ENCODE measurements at places on chromosomes 6 and 20.
A peak's percentile ranks its signal among the peaks of the same experiment; 100 is the strongest.

DNA sequence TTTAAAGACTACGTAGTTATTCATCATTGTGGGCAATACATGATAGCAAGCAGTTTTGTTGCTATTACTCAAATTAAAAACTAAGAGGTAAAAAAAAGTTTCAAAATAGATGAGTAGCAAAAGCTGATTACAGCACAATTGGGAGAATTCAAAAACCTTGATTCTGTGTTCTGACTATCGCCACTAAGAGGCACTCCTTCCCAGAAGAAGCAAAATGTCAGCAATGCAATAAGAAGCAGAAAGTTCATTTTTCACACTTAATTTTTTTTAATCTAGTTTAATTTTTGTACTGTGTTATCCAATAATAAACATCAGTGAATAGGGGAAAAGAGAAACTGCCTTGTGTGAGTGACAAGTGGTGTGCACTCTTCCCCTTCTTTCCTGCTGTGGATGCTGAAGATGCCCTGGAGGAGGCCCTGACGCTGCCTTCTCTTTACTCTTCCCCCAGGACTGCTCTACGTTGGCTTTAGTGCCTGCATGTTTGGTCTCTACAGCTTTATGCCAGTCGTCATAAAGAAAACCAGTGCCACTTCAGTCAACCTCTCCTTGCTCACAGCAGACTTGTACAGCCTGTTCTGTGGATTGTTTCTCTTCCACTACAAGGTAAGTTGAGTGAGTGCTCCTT is 263.2 kb upstream of the PLN start:
- no peak for DNase-seq

DNA sequence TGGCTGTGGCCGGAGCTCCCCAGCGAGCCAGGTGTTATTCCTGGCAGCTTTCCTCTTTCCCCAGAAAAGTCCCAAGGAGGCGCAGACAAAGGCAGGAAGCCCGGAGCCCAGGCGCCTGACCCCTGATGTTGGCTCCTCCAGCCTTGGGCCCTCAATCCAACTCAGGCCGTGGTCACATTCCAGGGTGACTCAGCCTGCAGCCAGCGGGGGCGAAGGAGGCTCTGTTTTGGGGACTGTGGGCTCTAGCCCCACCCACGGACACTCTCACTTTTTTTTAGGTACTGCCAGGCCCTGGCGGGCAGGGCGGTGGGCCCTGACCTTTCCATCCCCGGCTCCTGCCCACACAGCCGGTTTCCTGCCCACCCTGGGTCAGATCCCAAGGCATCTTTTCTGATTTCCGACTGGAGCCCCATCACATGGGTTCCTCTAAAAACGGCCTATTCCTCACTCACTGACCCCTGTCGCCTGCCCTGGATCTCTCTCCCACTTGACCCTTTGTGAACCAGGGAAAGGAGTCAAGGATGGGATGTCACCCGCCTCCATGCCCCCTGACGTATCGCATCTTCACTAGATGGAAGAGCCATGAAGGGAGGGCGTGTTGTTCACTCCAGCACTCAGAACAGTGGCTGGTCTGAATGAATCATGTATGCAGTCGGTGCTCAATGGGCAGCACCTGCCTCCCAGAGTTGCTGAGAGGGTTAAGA is 5.5 kb downstream of the PTGIS start:
- DNase-seq: peak; percentile 32

DNA sequence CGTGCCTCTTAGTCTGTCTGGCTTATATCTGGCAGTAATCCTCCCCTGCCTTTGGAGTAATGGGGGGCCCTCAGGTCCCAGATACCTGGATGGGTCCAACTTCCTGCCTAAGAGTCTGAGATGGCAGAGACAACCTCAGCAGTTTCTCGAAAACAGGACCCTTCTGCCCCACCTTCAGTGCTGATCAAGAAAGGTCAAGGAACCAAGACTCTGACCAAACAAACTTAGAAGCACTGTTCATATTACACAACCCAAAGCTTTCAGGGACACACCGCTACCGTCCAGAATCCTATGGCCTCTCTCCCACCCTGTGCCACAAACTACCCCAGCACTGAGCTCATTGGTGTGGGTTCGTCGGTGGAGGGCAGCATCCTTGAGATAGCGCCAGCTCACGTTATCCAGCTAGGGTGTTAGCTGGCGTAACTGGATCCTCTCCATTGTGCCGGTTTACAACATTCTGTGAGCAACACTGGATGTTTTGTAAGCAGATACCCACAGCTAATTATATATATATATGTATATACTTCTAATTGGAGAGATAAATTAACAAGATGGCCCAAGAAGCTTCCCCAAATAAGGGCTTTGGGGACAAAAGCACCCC is 7.6 kb upstream of the TMC2 start:
- no peak for DNase-seq

DNA sequence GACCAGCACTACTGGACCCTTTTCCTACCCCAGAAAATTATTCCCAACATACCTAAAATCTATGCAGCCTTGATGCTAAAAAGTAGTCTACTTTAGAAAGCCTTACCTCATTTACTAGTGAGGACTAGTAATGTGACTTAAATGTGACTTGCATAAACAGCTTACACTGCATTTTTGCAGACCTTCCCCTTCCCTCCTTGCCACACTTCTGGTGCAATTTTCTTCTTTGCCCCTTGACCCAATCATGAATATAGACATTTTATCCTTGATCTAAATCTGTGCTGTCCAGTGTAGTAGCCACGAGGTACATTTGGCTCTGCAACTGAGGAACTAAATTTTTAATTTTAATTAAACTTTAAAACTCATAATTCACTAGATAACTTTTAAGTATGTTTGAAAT is 7.0 kb upstream of the ZKSCAN8 start:
- DNase-seq: no peak

DNA sequence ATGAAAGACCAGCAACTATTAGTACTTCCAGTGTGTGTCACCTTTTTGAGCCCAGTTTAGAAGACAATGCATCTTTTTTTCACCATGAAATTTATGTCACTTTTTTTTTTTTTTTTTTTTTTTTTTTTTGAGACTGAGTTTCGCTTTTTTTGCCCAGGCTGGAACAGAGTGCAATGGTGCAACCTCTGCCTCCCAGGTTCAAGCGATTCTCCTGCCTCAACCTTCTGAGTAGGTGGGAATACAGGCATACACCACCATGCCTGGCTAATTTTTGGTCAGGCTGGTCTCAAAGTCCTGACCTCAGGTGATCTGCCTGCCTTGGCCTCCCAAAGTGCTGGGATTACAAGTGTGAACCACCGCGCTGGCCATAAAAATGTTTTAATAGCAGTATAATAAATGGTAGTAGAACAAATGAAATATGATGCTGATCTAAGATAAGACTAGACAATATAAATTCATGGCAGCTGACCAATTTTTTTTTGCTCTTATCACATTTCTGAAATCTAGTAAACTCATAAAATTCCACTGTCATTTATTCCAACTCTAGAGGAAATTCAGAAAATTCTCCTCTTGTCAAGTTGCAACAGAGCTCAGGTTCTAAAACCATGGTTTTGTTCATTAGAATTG is 21.3 kb downstream of the NHSL1 start:
- DNase-seq: no peak

GRCh38 chr6:106339334-106340029 is 13.9 kb upstream of the ATG5 start:
- DNase-seq: peak; percentile 24

GRCh38 chr20:6975311-6975710 is 207.8 kb downstream of the BMP2 start:
- no peak for DNase-seq

DNA sequence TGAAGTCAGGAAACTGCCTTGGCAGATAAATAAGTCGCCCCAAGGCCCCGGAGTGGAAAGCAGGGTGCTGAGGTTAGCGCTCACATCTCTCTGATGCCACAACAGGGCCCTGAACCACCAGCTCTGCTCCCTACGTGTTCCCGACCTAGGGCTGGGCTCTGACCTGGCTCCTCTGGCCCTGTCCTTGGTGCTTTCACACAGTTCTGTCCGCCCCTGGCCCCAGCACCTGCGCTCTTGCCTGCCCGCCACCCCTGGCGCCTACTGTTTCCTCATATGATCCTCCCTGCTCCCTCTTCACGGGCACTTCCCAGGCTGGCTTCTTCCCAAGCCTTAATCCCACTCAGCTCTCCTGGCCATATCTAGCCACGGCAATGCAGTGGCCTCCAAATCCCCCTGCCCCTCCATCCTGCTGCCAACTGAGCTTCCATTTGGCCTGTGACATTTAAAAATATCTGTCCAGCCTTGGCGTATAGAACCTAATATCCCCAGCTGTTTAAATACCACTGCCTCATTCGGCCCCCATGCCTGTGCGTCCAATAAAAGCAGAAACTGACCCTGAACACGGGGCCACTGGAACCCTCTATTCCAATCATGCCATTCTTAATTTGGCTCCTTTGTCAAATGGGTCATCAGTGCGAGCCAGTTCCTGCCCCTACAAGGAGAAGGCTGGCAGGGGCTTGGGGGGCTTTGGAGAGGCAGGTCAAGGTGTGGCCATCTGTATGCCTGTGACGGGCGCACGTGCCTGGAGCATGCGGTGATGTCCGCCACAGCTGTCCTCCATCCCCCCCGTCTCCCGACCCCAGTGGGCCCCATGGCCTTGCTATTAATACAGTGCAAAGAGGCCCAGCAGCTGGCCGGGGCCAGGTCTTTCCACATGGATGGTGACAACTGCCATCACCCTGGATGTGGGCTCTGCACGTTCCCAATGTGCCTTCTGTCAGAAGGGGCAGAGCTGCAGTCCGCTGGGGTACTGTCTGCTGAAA is 27.7 kb downstream of the GNAS-AS1 start:
- no peak for DNase-seq

DNA sequence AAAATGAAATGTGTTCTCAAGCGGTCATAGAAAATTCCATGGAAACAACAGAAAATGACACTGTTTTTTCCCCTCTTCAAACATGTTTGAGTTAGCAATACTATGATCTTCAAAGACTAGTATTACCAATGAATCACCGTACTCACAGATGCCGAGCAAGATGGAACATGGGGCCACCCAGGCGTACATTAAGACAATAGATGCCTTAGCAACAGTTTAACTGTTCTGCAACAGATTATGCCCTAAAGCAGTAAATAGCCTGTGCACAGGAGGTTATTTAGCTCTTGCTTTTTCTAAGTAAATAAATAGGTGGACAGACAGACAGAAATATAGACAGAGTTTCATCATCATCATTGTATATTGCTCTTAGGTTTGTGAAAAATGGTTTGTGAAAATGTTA is 284.0 kb upstream of the DEFB112 start:
- DNase-seq: no peak

GRCh38 chr6:34546551-34547321 is 9.4 kb downstream of the SPDEF start:
- DNase-seq: no peak

GRCh38 chr6:378958-379409 is 12.6 kb upstream of the IRF4 start:
- no peak for DNase-seq

DNA sequence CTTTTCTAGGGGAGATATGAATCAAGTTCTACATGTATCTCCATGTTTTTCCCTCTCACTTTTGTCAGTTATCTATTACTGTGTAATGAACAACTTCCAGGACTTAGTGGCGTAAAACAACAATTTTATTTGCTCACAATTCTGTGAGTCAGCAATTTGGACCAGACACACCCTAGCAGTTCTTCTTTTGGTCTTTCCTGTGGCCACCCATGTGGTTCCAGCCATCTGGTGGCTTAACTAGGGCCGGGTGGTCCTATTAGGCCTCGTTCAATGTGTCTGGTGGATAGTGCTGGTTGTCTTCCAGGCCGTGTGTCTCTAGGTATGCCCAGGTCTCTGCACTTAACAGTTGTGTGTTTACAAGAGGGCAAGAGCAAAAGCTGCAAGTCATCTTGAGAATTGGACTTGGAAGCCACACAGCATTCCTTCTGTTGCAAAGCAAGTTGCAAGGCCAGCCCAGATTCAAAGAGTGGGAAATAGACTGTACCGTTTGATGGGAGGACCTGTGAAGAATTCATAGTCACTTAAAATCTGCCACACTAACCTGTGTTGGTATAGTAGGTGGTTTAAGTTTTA is 20.8 kb upstream of the SLC35D3 start:
- no peak for DNase-seq

DNA sequence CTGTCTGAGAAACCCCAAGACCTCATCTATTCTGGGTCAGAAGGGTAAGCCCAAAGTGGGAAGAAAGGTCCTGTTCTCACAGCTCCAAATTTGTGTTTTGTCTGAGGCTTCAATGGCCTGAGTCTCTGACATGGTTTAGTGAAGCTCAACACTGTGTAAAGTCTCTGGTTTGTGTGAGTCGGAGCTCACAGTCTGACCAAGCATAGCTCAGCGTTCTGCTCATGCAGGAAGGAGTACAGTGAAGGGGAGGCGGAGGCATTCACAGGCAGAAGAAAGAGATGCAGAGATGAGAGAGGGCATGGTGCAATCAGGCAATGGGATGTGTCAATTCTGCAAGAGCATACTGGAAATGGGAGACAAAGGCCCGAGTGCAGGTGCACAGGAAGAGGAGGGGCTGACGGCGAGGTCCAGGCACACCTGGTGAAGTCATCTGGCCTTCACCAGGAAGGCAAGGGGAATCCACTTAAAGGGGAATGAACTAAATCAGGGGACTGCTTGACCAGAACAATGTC is 463.0 kb upstream of the AGPAT4 start:
- no peak for DNase-seq

GRCh38 chr6:131400054-131400778 is 172.8 kb upstream of the ARG1 start:
- DNase-seq: peak; percentile 21

DNA sequence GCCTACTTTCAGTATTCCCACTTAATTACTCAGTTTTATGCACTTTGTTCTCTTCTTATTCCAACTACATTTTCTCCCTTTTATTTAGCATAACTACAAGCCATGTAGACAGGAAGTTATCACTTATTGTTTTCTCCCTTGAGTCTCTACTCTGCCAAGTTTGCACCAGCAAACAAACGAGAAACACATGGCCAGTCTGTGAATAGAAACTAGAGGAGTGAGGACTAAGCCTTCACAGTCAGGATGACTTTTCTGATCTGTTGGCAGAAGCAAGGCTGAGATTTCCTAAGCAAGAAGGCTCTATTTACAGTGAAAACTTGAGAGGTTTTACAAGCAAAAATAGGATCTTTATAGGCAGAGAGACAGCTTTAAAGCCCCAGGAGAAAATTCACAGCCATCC is 69.8 kb upstream of the TINAG start:
- DNase-seq: peak; percentile 18

GRCh38 chr6:124679387-124679786 is 282.9 kb upstream of the RNF217 start:
- DNase-seq: no peak

- no peak for DNase-seq
Measured at GRCh38 chr6:44785130-44785529, 397.6 kb downstream of the CDC5L start.

DNA sequence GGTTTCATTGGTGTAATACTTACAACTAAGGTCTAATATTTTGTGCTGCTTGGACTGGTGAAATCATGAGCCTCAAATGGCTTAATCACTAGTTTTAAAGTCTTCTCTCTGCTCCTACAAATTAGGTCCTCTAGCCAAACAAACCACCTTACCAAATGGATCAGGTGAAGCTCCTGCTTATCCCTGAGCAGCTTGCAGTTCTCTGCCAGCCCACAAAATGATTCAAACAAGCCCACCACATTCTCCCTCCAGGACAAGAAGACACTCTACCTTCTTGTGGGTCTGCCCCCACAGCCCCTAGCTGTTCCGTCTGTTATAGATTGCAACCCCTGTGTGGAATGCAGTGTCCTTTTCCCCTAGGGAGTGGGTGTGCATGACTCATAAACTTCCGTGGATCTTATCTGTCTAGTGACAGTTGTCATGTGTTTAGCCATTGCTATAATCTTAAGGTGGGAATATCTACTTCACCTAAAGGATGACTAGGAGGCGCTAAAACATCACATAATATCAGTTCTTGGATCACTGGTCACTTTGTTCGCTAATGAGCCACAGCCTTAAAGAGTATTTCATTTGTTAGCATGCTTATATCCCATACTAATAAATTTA is 940.5 kb upstream of the MANEA start:
- no peak for DNase-seq

GRCh38 chr20:25272223-25273000 is 24.5 kb downstream of the PYGB start:
- no peak for DNase-seq
